ENCODE measurements at places on chromosomes 2 and 18. TPM values are rescaled to one million over a fixed set of nuclear protein-coding genes. Genes with fewer than 3 reads are reported as not detected.

Gene ALPI
- not detected for total RNA-seq

DNA sequence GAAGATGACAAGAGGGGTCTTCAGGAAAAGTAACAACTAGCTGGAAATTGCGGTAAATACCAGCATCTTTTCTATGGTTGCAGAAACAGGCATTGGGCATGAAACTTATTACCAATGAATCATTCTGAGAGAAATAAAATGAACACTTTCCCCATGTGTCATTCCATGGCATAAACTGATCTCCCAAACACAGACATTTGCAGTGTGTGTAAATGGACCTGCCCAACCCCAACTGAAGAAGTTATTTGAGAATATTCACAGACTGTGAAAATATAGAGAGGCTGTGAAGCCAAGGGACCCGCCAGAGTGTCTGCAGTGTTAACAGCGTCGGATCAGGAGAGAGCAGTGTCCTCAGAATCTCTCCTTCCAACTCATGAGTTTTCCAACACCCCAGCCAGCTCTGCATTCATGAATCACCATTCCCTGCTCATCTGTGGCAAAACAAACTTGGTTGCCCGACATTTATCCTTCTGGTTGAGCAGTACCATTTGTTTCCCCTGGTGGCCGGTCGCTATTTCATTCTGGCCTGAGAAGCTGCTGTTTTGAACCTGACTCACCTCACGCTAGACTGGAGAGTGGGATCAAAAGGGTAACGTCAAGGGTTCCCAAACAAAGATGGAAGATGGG is 238.4 kb downstream of the PID1 start:
- DNase-seq = no peak

Gene CNNM3
- total RNA-seq = 17.1 TPM

DNA sequence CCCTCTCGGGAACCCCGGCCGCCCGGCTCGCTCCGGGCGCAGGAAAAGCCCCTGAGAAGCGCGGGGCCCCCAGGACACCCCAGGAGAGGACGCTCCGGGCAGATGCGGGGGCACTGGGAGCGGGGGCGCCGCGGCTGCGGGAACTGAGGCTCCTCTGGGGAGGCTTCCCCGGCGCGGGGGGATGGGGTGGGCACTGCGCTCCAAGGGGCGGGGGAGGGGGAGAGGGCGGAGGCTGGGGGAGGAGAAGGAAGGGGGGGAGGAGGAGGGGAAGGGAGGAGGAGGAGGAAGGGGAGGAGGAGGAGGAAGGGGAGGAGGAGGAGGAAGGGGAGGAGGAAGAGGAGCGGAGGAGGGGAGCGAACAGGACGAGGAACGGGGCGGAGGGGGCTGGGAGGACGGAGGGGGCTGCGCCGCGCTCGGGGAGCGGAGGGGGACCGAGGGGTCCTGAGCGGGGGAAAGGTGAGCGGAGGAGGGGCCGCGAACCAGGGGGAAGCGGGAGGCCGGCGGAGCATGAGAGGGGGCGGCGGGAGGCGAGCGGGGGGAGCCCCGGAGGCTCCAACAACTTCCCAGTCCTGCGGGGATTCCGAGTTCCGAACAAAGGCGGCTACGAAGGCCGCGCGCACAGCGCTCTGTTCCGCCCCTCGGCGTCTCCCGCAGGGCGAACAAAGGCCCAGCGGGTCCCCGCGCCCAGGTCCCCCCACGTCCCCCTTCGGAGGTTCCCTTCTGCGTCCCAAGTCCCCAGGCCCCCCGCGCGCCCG is 742 bp downstream of the PXDN start:
- peak; percentile 70 for DNase-seq

Measured in tongue (tissue), 3 donors.